ENCODE measurements at places on chromosomes 1 and 21. TPM values are rescaled to one million over a fixed set of nuclear protein-coding genes. Genes with fewer than 3 reads are reported as not detected.
A peak's percentile ranks its signal among the peaks of the same experiment; 100 is the strongest.

DNA sequence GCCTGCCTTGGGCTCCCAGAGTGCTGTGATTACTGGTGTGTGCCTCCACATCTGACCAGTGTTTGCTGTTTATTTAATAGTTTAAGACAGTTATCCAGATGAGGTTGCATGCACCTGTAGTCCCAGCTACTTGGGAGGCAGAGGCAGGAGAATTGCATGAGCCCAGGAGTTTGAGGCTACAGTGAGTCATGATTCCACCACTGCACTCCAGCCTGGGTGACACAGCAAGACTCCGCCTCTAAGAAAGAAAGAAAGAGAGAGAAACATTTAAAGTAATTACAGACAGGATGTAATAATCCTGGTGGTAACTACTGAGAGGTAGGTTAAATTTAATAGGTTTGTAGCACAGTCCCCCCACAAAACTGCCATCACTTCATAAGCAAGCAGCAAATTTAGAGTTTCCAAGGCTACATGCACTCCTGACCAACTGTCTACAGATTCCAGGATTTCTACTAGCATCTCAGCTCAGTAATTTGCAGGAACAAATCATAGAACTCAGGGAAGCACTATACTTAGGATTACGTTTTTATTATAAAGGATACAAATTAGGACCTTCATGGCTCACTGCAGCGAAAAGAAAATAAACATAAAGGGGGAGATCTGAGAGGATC is 89.6 kb downstream of the PKN2 start:
- ATAC-seq, result no peak

DNA sequence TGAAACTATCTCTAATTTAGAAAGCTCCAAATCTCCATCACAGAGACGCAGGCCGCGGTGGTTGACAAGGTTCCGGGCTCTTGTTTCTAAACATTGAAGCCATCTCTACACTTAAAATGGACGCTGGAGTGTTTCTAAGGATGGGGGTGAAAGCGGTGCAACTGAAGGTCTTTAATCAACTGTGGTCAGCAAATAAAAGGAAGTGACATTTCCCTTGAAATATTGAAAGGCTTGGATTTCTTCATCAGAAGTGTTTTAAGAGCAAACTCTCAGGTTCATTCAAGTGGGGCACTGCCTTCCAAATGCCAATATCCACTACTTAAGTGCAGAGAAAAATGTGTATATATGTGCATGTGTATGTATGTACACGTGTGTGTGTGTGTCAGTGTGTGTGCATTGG is 117.3 kb downstream of the KAZN start:
- ATAC-seq, result no peak

GRCh38 chr1:246591958-246592357 is 25.7 kb downstream of the CNST start:
- no peak for ATAC-seq

GRCh38 chr1:164614316-164614715 is 55.3 kb downstream of the PBX1 start:
- no peak for ATAC-seq

DNA sequence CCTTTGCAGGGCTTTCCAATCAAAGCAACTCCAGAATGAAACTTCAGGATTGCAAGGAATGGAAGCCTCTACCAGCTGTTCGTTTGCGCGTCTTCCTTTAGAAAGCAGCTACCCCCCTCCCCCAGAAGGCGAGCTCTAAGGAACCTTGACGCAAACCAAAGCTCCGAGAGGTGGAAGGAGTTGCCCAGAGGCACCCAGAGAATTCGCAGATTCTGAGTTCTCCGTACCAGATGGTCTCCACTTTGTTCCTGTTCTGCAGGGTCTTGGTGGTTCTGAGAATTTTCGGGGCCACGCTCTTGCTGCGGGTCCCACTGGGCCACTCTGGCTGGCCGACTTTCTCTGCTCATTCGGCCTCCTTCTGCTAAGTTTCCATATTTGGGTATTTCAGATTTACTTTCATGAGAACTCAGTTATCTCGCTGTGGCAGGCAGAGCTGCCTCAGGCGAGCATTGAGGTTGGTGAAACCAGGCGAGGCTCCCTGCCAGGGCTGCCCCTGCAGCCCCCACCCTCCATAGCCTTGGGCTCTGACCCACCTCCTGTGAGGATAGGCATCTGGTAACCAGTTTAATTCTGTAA is 801 bp downstream of the TRAF5 start:
- ATAC-seq, result peak; percentile 60

DNA sequence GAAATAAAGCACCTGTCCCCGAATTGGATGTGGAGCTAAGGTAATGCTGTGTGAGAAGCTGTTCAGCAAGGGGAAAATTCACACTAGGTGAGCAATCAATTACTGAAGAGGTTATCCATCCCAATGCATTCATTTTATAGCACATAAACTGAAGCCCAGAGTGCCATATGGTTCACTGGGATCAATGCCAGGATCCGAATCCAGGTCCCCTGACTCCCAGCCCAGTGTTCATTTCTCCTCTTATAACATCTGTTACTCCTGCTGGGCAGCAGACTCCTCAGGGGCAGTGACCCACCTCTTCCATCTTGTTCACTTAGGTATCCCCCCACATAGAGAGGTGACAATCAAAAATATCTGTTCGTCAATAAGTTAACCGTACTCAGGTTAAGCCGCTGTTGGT is 13.2 kb upstream of the SEC16B start:
- no peak for ATAC-seq

GRCh38 chr1:14976256-14976655 is 177.3 kb upstream of the TMEM51 start:
- ATAC-seq, result no peak

GRCh38 chr1:26998429-26999300 is 5.2 kb downstream of the TRNP1 start:
- no peak for ATAC-seq

The IVL gene
- total RNA-seq, result 13.7 TPM

The CRP gene
- total RNA-seq, result not detected

The EGLN1 gene
- total RNA-seq, result 42.5 TPM
